ENCODE measurements at places on chromosomes 16 and 17. TPM values are rescaled to one million over a fixed set of nuclear protein-coding genes. Genes with fewer than 3 reads are reported as not detected.

Gene ALOX12B
- polyA plus RNA-seq = not detected

Gene RMI2
- 0.87 TPM for polyA plus RNA-seq

Gene PRSS33
- not detected for polyA plus RNA-seq

Gene CLDN7
- 6.7 TPM for polyA plus RNA-seq

Gene RHBDL1
- polyA plus RNA-seq = 0.71 TPM

Gene CTRL
- polyA plus RNA-seq = 1.3 TPM

Gene RAC3
- polyA plus RNA-seq = 32.2 TPM

Gene FLYWCH2
- 15.8 TPM for polyA plus RNA-seq

Data from adipose tissue (tissue), 3 donors.